T-cell (primary cell): ENCODE measurements at places on chromosomes 4 and X.

- no peak for DNase-seq
Measured at GRCh38 chrX:2548711-2549423, 48.1 kb upstream of the DHRSX start.

DNA sequence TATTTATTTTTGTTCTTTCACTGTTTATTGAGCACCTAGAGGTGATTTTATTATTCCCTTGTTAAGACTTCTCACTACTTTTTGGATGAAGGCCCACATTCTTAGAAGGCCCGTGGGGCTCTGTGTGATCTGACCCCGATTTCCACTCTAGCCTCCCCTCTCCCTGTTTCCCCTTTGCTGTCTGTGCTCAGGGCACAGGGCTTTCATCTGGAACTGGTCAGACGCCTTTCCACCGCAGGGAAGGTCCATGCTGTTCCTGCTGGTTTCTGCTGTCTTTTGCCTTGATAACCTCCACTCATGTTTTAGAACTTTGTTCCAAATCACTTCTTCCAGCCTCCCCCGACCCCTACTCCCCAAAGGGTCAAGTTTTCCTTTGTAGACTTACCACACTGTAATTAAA, 31.3 kb upstream of the ANAPC4 start:
- no peak for DNase-seq

- DNase-seq: no peak
Measured at GRCh38 chr4:53039741-53040458, 177.8 kb downstream of the RASL11B start.

GRCh38 chr4:101014417-101014816, 332.9 kb downstream of the PPP3CA start:
- DNase-seq: no peak

- no peak for DNase-seq
Measured at GRCh38 chrX:151801980-151802379, 67.4 kb downstream of the CNGA2 start.

DNA sequence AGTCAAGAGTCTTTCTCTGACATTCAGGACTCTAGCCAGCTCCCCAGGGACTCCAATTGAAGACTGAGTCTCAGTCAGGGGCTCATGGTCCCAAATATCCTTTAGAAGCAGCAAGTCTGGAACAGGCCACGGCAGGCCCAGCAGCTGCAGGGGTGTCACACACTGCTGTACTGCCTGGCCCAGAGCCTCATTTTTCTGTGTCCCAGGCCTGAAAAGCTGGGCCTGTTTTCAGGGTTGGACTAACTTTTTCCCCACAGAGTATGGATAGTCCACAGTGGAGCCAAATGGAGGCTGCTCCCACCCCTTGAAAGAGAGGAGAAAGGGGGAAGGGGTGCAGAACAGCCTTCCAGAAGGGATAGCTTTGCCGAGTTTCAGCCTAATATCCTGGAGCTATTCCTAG, 146.8 kb upstream of the NALF2 start:
- no peak for DNase-seq

- no peak for DNase-seq
Measured at GRCh38 chrX:106168107-106168506, at the start of gene PWWP3B. PWWP3B (plus strand) TSS chrX:106168305; CDS start chrX:106205433, 37,128 bp downstream.

DNA sequence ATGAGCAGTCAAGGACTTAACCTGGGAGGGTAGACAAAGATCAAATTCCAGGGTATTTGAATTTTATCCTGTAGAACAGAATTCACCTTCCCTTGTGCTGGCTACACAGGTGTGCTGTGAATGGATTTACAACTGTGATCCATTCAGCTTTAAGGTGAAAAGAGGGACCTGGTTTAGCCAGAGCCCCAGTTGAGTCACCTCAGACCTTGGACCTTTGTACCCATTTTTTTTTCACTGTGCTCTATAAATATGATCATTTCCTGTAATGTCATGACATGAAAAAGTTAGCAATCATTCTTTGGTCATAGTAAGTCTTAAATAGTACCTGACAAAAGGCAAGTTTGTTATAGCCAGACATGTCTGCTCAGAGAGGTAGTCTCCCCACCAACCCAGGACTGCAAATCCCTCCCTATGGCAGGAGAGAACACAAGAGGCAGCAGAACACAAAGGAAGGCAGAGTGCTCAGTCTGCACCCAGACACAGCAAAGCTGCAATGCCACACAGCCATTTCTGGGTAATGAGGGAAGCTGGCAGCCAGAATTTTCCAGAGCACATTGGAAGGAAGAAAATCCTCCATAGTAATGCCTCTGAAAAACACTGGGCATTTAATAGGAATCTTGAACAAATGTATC, 77.9 kb downstream of the CXXC4 start:
- DNase-seq: no peak

DNA sequence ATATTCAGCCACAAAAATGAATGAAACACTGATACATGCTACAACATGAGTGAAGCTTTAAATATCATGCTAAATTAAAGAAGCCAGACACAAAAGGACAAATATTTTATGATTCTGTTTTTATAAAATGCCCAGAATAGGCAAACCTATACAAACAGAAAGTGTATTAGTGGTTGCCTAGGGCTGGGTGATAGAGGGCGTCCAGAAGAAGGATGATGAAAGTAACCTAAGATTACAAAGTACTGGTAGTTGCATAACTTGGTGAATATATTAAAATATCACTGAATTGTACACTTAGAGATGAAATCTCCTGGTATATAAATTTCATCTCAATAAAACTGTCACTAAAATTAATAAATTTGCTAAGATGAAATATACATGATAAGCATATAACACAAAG, 67.5 kb downstream of the FBXW7 start:
- DNase-seq: no peak

- DNase-seq: no peak
Measured at GRCh38 chr4:160142579-160142978, 1039.7 kb downstream of the RAPGEF2 start.

DNA sequence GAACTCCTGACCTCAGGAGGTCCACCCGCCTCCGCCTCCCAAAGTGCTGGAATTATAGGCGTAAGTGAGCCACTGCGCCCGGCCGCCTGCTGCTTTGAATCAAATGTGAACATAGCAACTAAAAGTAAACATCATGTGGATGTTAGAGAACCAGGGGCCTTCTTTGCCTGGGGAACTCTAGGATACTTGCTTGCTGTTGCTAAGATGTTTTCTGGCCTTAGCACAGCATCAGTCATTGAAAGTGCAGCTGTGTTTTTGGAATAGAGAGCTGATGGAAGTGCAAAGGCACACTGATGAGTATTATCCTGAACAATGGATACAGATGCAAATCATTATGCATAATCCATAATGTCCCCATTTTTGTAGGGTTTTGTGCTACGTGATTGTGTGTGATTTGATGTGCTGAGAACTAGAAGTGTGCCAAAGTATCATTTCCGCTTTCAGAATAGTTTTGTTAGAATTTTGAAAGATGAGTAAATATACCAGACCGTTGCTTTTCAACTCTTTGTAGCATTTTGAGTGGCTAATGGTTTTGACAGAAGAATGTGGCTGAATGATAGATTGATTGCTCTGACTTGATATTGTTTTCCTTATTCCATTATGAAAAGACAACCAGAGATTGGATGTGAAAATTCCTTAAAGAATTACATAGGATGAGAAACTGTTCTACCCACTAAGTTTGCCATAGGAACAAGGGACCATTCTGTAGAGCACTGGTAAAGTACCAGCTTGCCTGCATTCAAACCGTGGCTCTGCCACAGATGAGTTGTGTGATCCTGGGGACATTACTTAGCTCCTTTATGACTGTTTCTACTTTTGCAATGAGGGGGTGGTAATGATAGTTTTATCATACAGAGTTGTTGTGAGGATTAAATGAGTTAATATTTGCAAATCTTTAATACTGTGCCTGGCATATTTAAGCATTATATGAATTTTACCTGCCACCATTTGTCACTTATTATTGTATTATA, 74.7 kb downstream of the REPS2 start:
- DNase-seq: no peak

GRCh38 chr4:88526221-88526815, 2.7 kb upstream of the PYURF start:
- no peak for DNase-seq

DNA sequence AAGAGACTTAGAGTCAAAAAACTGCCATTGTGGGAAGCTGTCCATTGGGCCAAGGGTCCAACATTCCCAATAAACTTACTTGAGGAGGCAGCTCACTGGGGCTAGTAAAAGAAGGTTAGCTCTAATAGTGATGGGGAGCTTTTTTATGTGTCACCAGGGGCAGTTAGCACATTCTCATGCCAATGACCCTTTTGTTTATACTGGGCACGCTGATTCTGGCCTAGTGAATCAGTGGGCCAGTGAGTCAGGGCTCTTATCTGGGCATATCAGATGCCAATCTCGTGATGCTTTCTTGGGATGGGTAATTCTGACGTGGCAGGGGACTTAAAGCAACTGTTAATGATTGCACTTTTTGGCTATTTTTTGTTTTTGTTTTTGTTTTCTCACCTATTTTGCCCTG, 27.8 kb downstream of the TCEAL1 start:
- DNase-seq: no peak

- no peak for DNase-seq
Measured at GRCh38 chr4:174211622-174212044, 71.8 kb downstream of the FBXO8 start.

DNA sequence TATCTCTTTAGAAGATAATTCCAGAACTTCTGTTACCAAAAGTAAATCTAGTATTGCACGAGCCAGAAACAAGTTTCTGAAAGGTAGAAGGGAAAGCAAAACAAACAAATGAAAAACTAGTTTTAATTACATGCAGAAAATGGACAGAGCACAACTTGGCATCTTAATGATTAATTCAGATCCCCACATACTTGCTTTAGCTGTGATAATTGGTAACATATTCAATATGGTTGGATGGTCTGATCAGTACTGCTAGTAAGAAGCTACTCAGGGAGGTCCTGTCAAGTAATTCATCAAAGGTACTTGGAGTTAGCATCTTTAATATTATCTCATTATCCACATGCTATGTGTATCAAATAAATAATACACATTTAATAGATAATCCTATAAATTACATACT, 204.3 kb downstream of the TRAM1L1 start:
- DNase-seq: no peak

DNA sequence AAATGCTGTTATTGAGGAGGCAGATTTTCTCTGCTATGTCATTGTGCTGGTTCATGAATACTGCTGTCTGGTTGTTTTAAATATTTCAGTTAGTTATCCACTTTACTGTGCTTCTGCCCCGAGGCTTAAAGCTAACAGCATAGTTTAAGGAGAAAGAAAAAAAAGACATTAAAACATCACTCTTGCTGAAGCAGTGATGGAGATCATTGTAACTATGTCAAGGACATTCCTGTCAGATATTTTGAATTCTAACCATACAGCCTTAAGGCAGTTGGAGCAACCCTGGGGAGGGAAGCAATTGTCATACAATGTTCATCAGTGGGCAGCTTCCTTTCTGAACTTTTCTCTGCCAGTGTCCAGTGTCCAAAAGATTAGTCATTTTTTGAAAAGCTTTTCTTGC, 199.0 kb upstream of the DDX53 start:
- DNase-seq: no peak

GRCh38 chr4:119615068-119615719, 13.4 kb downstream of the PDE5A start:
- no peak for DNase-seq

- no peak for DNase-seq
Measured at GRCh38 chr4:186725469-186726425, 2.1 kb upstream of the FAT1 start.

- DNase-seq: no peak
Measured at GRCh38 chr4:141638230-141638629, 1.8 kb downstream of the IL15 start.

DNA sequence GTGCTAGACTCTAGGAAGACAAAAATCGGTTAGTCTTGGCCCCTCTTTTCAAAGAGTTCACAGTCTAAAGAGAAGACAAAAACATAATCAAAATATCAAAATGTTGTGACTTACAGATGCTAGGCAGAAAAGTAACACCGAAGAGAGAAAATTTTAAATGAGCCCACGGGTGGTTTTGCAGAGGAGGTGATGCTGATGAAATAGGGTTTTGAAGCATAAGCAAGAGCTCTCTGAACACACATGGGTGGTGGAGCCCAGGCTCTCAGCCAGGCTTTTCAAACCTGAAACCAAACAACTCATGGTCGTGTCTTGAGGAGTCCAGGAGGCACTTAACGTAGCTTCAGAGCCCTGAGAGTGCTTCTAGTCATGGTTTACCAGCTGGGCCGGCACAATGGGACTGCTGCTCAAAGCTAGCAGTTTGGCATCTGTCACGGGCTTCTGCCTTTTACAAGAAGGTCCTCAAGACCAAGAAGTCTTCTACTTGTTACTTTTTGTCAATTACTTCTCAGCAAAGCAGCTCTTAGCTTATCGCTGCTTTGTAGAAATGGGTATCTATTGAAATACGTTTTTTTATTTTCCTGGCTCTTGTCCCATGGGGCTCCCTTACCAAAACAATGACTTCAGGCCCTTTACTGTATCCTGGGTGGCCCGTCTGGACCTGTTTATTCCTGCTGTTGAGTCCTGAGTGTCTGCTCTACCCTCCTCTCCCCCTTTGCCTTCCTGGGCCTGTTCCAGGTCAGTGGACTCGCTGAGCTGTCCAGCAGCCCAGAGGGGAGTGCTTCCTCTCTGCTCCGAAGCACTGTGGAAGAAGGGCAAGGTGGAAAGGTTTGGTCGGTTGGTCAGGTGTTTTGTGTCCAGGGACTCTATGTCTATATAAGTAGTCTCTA, 69.5 kb downstream of the TNIP2 start:
- DNase-seq: no peak

GRCh38 chr4:74282926-74283325, 25.3 kb upstream of the EPGN start:
- DNase-seq: no peak

GRCh38 chr4:128854433-128854832, 44.9 kb downstream of the JADE1 start:
- no peak for DNase-seq

GRCh38 chrX:41529221-41529620, 82.1 kb downstream of the NYX start:
- no peak for DNase-seq

DNA sequence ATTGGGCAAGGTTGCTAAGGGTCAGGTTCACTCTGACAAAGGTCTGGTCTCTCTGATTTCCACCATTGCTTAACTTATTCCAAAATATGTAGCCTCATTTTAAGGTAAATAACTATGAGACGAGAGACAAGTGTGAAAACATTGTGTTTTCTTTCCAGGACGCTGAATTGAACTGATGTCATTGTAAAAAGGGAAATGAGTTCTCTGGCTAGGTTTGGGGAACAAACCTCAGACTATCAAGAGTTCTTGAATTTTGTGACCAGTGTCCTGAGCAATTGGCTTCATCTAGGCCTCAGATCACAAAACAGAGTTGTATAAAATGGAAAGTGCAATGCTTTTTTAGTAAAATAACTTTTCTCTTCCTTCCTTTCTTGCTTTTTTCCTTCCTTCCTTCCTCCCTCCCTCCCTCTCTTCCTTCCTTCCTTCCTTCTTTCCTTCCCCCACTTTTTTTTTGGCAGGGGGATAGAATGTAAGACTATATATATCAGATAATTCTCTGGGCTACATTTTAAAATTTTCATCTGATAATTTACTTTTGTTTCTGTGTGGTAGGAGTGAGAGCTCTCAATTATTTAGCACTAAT, 30.8 kb upstream of the CXCL8 start:
- DNase-seq: no peak

- DNase-seq: peak; percentile 5
Measured at GRCh38 chrX:104343428-104344129, 88.8 kb upstream of the ESX1 start.
